ENCODE measurements at places on chromosomes 13 and 19. TPM values are rescaled to one million over a fixed set of nuclear protein-coding genes. Genes with fewer than 3 reads are reported as not detected.
A peak's percentile ranks its signal among the peaks of the same experiment; 100 is the strongest.

HSPBP1 gene
- total RNA-seq = 36.1 TPM

C1QTNF9 gene
- not detected for total RNA-seq

DNA sequence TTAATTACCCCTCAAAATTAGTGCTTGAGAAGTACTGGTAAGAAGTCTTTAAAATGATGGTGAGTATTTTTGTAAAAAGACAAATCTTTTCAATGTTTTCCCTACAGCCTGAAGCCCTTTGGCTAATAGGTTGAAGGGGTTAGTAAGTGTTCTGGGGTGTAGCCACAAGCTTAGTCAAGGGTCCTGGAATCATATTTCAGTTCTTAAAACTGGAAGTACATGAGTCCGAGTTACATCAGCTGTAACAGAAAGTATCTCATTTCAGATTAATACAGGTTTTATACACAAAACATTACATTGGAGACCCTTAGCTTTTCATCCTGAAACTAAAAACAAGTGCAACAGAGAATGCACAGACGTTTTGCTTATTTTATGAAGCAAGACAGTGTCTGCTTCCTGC is 52.7 kb upstream of the TEX29 start:
- no peak overlapping the region for H3K4me3 ChIP-seq
- no peaks in the 10 kb centered on the region for H3K27me3 ChIP-seq
- H3K36me3 ChIP-seq = no peaks in the 10 kb centered on the region
- no peak for DNase-seq

GADD45GIP1 gene
- total RNA-seq = 30.3 TPM

DNA sequence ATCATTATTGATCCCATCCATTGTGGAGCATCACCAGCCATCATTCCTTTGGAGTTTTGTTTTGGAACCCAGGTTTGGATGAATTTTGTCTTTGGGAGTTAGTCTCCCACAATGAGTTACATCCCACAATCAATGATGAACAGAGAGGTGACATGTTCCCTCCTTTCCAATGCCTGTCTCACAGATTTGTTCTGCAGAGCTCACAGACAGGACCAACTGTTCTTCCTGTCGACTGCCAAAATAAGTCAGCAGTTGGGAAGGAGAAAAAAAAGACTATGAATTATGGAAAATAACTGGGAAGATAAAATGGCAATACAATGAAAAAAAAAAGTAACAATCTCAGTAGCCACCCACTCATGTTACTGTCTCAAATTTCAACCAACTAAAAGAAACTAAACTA is 489.1 kb downstream of the MYO16 start:
- H3K27ac ChIP-seq = no peak overlapping the region
- H3K27me3 ChIP-seq = no peaks in the 10 kb centered on the region
- H3K4me3 ChIP-seq = no peak overlapping the region
- no peaks in the 10 kb centered on the region for H3K36me3 ChIP-seq

GGN gene
- total RNA-seq = 0.33 TPM

DBP gene
- total RNA-seq = 3.9 TPM

SHC2 gene
- total RNA-seq = 21.8 TPM

DNA sequence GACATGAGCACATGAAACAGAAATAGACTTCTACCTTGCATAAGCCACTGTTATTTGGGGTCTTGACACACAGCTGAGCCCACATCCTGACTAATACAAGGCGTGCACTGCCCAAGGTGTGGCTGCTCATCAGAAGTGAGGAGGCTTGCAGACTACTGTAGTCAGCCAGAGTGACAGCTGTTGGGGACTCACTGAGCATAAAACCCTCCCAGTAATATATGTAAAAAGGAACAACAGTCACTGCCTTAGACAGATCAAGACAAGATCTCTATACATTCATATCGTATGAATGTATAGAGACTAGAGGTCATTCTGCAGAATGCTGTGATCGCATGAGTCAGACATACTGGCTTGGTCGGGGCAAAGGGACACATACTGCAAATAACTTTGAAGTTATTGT is 4.1 kb upstream of the C1QTNF9B start:
- H3K36me3 ChIP-seq = no peaks in the 10 kb centered on the region
- H3K27ac ChIP-seq = no peak overlapping the region
- H3K4me3 ChIP-seq = no peak overlapping the region
- no peak for DNase-seq
- H3K4me1 ChIP-seq = no peaks in the 10 kb centered on the region
- H3K27me3 ChIP-seq = peaks cover 22% of the 10 kb centered on the region

DNA sequence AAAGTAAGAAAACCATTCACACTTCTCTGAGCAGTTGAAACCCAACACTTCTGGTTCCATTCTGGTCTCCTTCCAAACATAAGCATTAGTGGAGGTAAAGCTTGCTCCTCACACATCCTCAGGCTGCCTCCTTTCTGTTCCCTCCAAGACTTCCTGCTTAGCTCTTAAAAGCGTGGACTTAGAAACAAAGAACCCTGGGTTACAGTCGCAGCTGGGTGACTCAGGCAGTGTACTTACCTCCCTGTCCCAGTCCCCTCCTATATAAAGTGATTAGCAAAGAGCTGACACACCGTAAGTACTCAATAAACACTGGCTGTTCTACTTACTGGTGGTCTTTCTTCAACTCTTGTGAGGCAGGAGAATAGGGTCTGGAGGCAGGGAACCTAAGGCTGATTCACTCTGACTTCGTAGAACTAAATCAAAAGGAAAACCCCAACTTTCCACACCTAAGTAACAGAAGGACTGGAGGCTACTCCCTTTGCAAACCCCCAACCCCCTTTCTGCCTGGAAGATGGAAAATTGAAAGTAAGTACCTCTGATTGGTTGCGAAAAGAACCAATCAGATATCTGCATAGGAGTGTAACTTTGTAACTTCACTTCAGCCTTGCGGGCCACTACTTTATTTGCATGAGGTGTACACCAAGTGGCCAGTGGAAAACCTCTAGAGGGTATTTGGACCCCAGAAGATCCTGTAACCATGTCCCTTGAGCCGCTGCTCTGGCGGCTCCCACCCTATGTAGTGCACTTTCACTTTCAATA is 165.4 kb downstream of the SUCLA2 start:
- H3K4me3 ChIP-seq = no peak overlapping the region
- no peaks in the 10 kb centered on the region for H3K36me3 ChIP-seq
- H3K27me3 ChIP-seq = no peaks in the 10 kb centered on the region
- H3K4me1 ChIP-seq = no peaks in the 10 kb centered on the region
- no peak overlapping the region for H3K27ac ChIP-seq
- DNase-seq = no peak

GRCh38 chr19:29636553-29637360 is 28.5 kb upstream of the PLEKHF1 start:
- no peak overlapping the region for H3K4me3 ChIP-seq
- H3K36me3 ChIP-seq = no peaks in the 10 kb centered on the region
- H3K27ac ChIP-seq = no peak overlapping the region
- no peaks in the 10 kb centered on the region for H3K27me3 ChIP-seq
- DNase-seq = no peak

DNA sequence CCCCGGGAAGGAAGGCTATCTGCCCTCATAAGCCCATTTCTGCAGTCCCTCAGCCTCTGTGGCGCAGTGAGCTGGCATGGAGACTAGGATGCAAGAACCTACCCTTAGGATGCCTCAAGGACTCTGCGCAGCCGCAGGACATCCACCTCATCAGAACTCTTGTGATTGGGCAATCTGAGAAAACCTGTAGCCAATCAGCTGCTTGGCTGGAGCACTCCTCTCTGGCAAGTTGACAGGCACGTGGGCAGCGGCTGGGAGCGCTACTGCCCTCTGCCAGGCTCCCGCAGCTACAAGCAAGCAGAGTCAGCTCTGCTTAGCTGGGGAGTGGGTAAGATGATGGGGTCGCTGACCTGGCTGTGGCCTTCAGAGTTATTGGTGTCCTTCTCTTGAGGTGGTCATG is 1.5 kb upstream of the ECSIT start:
- H3K27ac ChIP-seq = no peak overlapping the region
- no peaks in the 10 kb centered on the region for H3K27me3 ChIP-seq
- H3K36me3 ChIP-seq = no peaks in the 10 kb centered on the region
- peaks cover 7% of the 10 kb centered on the region for H3K4me1 ChIP-seq
- DNase-seq = peak; percentile 73

ZNF560 gene
- not detected for total RNA-seq

GRCh38 chr19:56750658-56751057 is 79.1 kb upstream of the ZNF835 start:
- H3K4me3 ChIP-seq = no peak overlapping the region
- no peak overlapping the region for H3K27ac ChIP-seq
- no peaks in the 10 kb centered on the region for H3K36me3 ChIP-seq

DNA sequence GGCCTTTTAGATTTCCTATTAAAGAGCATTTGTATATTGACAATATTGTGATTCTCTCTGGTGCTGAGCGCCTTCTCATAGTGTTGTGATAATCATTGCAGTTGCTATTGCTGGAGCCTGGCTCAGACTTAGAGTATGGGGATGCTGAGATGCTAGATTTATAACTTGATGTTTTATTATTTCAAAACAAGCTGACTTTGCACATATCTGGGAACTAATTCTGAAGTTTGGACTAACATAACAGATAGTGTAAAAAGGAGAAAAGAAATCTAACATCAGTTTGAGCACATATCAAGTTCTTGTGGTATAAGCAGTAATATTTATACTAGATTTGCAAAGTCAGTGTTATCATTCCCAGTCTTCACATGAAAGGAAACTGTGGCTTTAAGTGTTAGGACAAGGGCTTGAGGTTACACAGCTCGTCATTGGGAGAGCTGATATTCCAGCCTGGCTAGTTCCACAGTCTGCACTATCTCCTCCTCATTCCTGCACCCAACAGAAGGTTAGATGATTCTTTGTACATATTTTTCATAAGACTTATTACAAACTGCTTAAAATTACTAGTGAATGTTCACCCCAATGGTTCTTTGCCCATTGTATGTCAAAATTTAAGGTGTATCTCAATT is 279.8 kb downstream of the MTUS2 start:
- no peaks in the 10 kb centered on the region for H3K36me3 ChIP-seq
- no peak overlapping the region for H3K4me3 ChIP-seq
- no peaks in the 10 kb centered on the region for H3K27me3 ChIP-seq

CACNG6 gene
- not detected for total RNA-seq

CBLC gene
- total RNA-seq = not detected
